Cortex of kidney (tissue), 1 donor: ENCODE measurements at places on chromosomes 11 and 22.

- DNase-seq: no peak
These were observed 7.0 kb upstream of the SMARCB1 start for GRCh38 chr22:23779731-23780130.

DNA sequence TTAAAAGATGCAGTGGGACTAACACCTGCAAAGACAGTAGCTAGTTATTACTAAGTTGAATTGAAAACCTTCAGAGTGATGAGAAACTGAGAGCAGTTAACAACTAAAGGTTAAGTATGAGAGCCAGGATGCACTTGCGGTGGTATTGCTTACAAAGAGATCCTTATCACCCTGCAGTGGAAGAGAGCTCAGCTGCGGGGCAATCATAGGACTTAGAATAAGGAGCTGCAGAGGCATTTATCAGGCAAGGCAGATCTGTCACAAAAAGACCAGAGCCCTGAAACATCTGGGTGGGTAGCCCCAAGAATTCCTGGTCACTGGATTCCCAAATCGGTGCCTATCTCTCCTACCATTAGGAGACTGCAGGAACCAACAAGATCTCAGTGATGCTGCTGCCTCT is 34.3 kb upstream of the CFAP300 start:
- no peak for DNase-seq

DNA sequence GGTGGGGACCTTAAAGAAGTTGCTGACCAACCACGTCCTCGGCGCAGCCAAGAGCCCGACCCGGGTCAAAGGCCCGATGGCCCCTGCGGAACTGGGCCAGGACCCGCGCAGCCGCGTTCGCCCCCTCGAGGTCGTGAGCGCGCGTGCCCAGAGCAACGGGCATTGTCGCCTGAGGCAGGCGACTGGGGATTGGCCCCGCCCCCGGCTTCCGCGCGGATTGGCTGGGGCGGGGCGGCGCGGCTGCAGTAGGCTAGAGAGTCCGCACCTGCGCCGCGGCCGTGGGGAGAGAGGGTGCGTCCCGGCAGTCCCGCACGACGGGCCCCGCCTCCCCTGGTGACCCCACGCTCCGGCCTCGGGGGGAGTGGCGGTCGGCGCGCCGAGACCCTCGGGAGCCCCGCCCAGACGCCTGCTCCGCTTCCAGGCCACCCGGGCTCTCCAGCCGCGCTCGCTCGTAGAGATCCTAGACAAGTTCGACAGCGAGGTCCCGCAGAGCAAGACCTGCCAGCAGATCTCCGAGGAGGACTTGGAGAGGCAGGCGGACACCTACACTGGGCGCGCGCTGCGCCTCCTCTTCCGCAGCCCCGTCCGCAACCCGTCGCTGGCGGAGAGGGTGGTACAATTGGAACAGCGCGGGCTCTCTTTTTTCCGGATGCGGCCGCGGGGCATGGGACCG is 8.3 kb upstream of the PPIL2 start:
- DNase-seq: no peak

GRCh38 chr11:27348340-27348873 is 14.6 kb downstream of the CCDC34 start:
- no peak for DNase-seq

DNA sequence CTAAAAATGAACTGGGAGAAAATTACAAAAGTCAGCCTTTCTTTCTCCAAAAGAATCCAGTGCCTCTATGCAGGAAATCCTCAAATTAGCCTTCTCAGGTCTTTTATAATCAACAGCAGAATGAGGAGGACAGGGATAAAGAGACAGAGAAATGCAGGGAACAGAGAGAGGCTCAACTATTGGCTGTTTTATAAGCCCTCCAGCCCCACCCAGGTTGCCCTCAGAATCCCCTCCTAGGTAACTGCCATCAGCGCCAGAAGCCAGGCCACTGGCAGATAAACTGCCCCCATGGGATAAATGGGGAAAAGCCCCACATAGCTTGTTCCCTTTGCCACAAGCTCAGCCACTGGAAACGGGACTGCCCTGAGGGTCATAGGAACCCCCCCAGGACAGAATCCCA is 10.9 kb upstream of the HMOX1 start:
- DNase-seq: no peak

GRCh38 chr11:95459291-95460042 is 228.5 kb upstream of the SESN3 start:
- no peak for DNase-seq

- DNase-seq: no peak
These were observed 78.1 kb upstream of the CCND1 start for GRCh38 chr11:69562816-69563215.

DNA sequence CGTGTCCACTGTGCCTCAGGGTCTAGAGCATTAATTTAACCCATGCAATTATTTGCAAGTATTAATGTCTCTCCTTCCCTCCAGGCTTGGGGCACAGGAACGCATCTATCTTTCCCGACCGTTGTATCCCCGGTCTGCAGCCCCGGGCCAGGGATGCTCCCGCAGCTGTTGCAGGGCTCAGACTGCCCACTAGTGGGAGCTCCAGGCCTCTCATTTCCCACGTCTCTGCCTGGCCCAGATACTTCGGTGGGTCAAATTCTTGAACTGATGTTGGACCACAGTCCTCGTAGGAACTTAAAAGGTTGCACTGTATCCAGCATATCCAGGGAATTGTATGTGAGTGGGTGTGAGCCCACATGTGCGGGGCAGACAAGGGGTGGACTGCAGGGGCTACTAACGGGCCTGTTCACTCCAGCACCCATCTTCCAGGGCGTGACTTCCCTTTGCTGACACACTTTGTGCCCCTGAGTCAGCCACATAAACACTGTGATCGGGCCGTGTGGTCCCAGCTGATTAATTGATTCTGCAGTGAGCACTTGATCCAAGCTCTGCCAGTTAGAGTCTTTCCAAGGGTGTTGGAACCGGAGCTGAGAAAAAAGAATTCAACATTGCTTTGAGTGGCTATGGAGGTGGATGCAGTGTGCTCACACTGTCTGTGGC is 451.3 kb downstream of the TBC1D22A start:
- DNase-seq: no peak

DNA sequence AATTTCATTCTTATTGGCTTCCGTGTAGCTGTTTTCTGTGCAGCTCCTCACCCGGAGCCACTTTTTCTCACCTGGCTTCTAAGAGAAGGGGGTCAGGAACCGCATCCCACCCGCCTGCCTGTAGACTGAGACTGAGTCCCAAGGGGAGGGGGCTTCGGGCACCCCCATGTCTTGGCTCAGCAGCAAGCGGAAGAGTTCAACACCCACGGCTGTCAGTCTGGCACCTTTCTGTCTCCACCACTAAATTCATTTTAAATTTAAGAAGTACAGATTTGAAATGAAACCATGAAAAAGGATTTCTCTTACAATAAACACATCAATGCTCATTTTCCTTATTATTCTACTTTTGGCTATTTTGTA is 66.7 kb downstream of the EFCAB6 start:
- no peak for DNase-seq

DNA sequence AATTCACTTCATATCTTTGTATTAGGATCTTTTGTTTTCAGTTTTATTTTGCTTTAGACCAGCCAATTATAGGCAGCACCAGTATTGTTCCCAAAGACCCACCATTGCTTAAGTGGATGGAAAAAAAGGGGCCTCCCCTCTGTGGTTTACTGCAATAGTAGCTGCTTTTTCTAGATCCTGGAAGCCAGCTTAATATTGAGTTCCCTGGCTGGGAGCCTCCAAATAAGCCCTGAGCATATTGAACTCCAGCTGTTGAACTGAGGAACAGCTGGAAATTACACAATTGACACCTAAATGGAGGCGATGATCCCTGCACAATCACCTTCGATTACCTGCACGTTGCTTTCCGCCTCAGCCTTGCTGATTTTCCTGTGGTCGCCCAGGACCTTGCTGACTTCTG is 576.0 kb downstream of the SOX6 start:
- DNase-seq: no peak

DNA sequence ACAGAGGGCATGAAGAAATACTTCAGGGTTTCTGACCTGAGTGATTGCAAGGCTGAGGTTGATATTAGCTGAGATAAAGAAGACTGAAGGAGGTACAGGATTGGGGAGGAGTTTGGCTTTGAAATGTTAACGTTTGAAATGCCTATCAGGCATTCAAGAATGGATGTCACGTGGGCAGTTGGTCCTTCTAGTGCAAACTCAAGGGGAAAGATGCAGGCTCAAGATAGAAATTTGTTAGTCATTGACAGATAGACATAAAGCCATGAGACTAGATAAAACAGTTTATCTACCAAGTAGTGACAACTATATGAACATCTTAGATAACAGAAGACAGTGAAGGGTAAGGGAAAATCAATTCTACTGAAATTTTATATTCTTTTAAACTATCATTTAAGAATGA is 23.1 kb downstream of the TTC17 start:
- DNase-seq: no peak

- DNase-seq: no peak
These were observed 117.8 kb downstream of the FAM76B start for GRCh38 chr11:95671768-95672167.

- no peak for DNase-seq
These were observed 23.7 kb downstream of the YWHAH start for GRCh38 chr22:31968022-31968421.

GRCh38 chr11:61596542-61596941 is 15.7 kb upstream of the SYT7 start:
- DNase-seq: no peak

DNA sequence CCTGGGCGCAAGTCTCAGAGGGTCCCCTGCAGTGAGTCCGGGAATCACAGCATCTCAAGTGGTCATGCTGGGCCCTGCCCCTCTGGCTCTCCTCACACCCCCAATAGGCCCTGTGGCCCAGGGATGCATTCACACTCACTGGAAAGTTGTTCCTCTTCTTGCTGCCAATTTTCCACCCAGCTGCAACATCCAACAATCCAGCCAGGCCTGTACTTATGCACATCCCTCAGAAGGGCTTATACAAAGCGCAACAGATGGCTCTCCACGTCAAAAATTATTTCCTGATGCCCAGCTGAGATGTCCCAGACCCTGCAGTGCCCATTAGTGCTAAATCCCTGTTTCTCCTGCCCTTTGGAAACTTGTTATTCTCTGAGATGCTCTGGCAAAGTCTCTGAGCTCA is 407.8 kb upstream of the NARS2 start:
- no peak for DNase-seq

DNA sequence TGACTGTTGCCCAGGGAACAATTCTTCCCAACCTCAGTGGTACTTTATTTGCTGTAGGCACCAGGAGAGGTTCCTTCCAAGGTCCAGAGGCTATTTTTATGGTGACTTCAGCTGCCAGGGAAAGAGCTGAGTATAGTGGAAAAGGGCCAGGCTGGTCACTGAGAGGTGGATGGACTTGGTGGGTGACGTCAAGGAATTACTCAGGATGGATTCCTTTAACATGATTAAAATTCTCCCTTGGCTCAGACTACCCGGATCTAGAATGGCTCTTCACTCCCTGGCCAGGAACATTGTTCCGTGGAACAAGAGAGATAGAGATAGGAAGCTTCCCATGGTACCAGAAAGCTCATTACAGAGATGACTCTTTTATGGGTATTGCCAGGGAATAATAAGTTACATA is 8.7 kb upstream of the CALCA start:
- DNase-seq: no peak

DNA sequence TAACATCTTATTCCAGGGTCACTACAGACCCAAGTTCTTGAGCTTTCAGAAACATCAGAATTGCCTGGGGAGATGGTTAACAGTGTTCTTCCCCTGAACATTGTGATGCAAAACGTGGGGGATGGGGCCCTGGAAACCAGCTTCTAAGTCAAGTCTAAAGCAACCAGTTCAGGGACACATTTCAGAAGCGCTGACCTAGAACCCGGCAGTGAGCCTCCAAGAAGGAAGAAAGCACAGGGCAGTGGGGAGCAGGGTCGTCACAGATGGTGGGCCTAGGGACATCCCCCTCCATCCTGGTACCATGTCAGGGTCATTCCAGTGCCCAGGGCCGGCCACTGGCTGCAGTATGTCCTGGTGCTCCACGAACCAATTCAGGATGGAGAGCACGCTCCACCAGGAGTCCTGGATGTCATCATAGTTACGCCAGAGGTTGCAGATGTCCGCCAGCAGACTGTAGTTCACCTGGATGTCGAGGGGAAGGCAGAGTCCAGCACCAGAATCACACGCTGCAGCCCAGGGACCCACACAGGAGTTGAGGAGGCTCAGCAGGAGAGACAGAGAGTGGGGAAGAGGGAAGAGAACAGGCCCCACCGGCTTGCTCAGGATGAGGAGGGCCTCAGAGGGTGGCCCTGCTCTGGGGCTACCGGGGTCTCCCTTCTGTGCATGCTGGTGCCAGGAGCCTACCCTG is 5.0 kb downstream of the NAGA start:
- no peak for DNase-seq

- no peak for DNase-seq
These were observed 25.0 kb downstream of the SWAP70 start for GRCh38 chr11:9688716-9689511.

DNA sequence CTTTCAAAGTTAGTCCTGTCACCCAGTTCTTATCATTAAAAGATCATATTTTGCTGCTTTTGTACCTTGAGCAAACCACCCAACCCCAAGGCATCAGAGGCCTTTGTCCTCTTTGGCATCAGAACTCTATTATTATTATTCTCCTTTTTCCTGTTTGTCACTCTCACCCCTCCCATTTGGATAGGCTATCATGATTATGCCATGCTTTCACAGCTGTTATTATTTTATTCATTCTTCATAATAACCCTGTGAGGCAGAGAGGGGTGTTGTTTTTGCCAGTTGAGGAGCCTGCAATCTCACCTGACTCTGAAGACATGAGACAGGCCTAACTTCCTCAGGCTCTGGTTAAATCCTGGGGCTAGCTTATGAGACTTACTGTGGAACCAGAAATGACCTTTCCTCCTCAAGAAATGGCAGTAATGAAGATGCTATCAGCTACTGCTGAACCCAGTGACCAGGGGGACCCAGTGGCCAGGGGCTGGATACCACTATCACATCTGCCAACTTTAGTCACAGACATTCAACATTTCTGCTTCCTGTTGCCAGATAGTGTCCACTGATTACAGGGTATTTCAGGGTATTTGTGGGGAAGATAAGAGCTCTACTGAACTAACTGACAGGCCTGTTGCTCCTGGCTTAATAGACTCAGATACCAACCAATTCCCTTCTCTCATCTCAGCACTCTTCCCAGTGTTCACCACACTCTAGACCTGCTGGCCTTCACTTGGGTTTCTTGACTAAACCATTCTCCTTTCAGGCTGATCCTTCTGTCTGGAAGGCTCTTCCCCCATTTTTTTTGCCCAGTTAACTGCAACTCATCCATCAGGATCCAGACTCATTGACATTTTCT is 11.8 kb upstream of the SWAP70 start:
- DNase-seq: no peak

DNA sequence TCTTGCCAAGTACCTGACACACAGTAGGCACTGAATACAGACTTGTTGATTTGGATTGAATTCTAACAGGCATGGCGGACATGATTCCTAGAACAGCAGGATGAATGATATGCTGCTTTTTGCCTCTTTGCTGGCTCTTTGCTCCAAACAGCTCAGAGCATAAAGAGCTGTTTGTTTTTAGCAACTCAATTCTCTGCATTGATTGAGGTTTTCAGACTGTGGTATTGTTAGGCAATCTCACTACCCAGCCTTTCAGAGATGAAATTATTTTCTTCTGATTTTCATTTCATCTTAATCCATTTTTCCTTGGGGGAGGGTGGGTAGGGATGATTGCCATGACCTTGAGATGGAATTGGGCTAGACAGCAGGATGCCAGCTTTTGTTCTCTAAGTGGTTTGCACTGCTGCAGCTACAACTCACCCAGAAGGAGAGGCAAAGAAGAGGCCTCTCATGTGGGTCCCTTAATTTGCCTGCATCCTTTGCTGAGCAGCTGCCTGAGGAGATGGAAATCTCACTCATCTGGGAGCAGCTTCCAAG is 20.5 kb downstream of the COA4 start:
- DNase-seq: no peak
